CD4-positive, alpha-beta T cell treated with Interleukin-6 at 100 ng/mL for 8 hours (primary cell): ENCODE measurements at places on chromosomes 13 and 19.
A peak's percentile ranks its signal among the peaks of the same experiment; 100 is the strongest.

DNA sequence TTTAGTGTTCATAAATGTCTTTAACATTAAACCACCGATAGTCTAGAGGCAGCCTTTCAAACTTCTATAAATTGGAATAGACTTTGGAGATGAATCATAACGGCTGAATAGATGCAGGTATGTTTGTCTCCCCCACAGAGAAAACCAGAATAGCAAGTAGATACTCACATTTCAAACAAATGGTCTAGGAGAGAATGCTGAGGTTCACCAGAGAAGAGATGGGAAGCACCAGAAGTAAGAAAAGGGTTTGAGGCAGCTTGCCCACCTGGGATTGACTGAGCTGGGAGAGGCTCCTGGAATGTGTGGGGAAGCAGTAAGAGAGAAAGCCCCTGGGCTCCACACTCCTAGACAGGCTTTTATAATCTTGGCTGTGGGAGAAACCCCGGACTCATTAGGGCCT is 6.4 kb downstream of the IGFL3 start:
- DNase-seq, result no peak

- DNase-seq, result no peak
Observed at GRCh38 chr19:28394725-28395124, 818.2 kb downstream of the UQCRFS1 start.

DNA sequence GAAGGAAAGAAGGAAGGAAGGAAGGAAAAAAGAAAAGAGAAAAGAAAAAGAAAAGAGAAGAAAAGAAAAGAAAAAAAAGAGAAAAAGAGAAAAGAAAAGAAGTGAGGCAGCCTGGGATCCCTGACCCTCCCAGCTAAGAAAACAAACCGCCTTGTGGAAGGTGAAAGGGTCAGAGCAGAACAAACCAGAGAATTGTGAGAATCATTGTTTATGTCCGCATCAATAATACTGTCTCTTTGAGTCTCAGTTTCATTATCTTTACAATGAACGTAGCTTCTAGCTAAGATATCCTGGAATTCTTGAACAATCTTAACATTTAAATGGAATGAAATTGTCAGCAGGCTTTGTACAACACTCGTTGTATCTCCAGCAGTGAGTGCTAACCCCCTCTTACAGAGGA is 66.4 kb upstream of the SERP2 start:
- DNase-seq, result no peak

DNA sequence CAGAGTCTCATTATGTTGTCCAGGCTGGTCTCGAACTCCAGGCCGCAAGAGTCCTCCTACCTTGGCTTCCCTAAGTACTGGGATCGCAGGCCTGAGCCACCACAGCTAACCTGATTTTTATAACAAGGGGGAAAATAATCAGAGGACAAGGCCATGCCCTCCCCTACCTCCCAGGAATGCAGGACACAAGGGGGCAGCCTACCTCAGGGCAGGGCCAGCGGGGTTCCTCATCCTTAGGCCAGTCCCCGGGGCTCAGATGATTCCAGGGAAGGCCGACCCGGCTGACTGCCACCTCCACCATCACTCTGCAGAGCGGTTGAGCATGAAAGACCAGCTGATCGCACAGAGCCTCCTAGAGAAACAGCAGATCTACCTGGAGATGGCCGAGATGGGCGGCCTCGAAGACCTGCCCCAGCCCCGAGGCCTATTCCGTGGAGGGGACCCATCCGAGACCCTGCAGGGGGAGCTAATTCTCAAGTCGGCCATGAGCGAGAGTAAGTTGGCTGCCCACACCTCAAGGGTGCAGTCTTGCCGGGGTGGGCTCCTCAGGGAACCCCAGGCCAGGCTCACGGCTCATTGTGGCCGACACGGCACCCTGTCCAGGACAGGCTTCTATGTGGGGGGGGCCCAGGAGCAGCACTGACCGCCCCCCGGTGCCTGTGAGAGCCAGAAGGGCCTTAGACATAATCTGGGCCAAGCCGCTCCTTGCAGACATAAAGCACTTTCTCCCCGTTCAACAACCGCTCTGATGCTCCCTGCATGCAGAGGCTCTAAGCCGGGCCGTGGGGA is 26.8 kb downstream of the PEX11G start:
- no peak for DNase-seq

GRCh38 chr19:38145623-38146022 is 78.4 kb downstream of the DPF1 start:
- DNase-seq, result no peak

GRCh38 chr13:46489586-46490023 is 63.4 kb upstream of the LRCH1 start:
- no peak for DNase-seq

GRCh38 chr13:111975539-111976473 is 91.1 kb upstream of the SOX1 start:
- DNase-seq, result no peak

GRCh38 chr19:33365691-33366090 is 7.8 kb upstream of the CEBPG start:
- no peak for DNase-seq

GRCh38 chr13:111177081-111177711 is 62.1 kb downstream of the ARHGEF7 start:
- peak; percentile 61 for DNase-seq

DNA sequence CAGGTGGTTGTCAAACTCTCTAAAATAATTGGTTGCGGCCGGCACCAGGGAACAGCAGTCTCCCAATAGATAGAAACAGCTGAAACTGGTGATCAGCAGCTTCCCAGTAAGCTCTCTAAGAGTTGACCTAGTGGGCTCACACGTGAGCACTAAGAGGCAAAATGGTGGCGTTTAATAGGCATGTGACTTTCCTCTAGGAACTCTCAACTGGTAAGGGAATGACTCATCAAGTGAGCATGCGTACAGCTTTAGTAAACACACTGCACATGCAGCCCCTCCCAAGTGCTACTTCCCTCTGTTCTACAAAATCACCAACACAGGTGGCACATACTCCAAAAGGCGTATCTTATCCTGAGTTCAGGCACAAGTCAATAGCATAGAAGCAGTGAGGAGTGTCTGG is 41.7 kb downstream of the TNFSF11 start:
- no peak for DNase-seq

DNA sequence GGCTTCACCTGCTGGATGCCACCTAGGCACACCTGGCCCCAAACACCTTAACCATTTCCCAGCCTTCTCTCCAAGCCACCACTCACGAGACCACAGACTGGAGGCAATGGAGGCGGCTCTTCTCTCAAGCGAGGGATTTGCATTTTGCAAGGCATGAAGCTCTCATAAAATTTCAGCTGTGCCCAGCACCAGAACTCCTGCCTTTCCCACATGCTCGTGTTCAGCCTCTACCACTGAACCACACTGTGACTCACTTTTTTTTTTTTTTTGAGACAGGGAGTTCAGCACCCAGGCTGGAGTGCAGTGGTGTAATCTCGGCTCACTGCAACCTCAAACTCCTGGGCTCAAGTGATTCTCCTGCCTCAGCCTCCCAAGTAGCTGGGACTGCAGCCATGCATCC is 10.6 kb downstream of the NANOS3 start:
- no peak for DNase-seq

GRCh38 chr19:6119031-6119430 is 8.7 kb upstream of the RFX2 start:
- DNase-seq, result no peak
